ENCODE measurements at places on chromosomes 3 and 15. TPM values are rescaled to one million over a fixed set of nuclear protein-coding genes. Genes with fewer than 3 reads are reported as not detected.

DNA sequence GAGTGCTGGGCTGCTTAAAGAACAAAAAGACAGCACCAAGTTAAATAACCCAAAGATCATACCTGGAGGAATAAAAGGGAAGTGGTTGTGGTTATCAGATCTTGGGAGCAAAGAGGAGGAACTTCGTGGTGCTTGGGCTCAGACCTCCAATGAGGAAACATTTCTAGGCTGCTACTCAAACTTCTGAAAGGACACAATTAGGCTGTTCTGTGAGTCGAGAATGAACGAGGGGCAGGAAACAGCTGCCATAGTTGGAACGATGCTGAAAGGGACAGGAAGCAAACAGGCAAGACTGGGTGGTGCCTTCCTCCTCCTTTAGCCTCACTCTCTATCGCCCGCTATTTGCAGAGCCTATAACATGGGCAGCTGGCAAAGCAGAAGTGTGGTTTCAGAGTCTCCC is 276.3 kb upstream of the ARRDC4 start:
- H3K4me1 ChIP-seq: no peaks in the 10 kb centered on the region
- no peaks in the 10 kb centered on the region for H3K36me3 ChIP-seq
- DNase-seq: no peak

GRCh38 chr15:58952751-58953150 is 19.3 kb upstream of the SLTM start:
- peaks cover 3% of the 10 kb centered on the region for H3K4me1 ChIP-seq
- no peaks in the 10 kb centered on the region for H3K36me3 ChIP-seq
- peak; percentile 52 for DNase-seq
- no peak overlapping the region for H3K4me3 ChIP-seq
- no peaks in the 10 kb centered on the region for H3K27me3 ChIP-seq
- no peak overlapping the region for H3K27ac ChIP-seq

Gene CKMT1B
- total RNA-seq: not detected

- H3K4me1 ChIP-seq: peaks cover 22% of the 10 kb centered on the region
- H3K36me3 ChIP-seq: no peaks in the 10 kb centered on the region
- H3K27me3 ChIP-seq: no peaks in the 10 kb centered on the region
- H3K4me3 ChIP-seq: peak within 1 kb of the TSS; percentile 57
Observed at GRCh38 chr3:187291512-187292132, at the start of gene MASP1. TSS of gene MASP1 (minus strand) at chr3:187291737. CDS start at chr3:187291632, 105 bp downstream.

DNA sequence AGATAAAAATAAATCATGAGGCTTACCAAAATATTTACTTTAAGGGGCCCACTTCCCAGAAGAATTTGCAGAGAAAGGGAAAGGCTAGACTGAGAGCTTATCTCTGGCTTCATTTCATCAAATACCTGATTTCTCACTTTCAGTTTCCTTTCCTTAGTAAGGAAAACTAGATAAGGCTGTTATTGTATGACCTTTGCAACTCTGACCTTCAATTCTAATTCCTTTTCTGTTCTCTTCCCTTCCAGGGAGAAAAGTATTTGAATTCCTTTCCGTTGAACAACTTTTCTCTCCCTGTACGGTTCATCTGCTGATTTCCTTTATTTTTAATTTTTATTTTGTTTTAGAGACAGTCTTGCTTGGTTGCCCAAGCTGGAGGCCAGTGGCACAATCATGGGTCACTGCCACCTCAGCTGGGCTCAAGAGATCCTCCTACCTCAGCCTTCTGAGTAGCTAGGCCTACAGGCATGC is 7.1 kb upstream of the PXK start:
- H3K4me3 ChIP-seq: no peak overlapping the region
- no peaks in the 10 kb centered on the region for H3K27me3 ChIP-seq
- DNase-seq: peak; percentile 50
- peak overlapping the region; percentile 93 for H3K27ac ChIP-seq
- H3K36me3 ChIP-seq: 0 out of 2 replicates have a peak, but pooled peaks cover 3% of the 10 kb centered on the region

Gene PLA1A
- not detected for total RNA-seq

DNA sequence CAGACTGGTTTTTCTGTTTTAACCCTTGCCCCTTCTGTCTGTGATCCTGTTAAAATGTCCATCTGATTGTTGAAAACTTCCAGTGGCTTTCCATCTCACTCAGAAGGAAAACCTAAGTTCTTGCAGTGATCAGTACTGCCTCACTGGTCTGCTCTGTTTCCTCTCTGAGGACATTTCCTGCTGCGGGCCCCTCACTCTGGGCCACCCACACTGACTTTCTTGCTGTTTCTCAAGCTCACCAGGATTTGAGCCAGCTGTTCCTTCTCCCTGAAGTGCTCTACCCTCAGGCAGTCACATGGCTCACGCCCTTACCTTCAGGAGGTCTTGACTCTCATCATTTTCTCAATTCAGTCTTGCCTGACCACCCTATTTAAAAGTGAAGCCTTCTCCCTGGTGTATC is 1.8 kb downstream of the GRK7 start:
- no peak overlapping the region for H3K4me3 ChIP-seq
- H3K4me1 ChIP-seq: peaks cover 2% of the 10 kb centered on the region
- DNase-seq: peak; percentile 7
- H3K36me3 ChIP-seq: no peaks in the 10 kb centered on the region

Gene CSPG5
- under 0.01 TPM for total RNA-seq

- H3K4me3 ChIP-seq: peak within 1 kb of the TSS; percentile 25
- H3K36me3 ChIP-seq: peaks cover 46% of the 10 kb centered on the region
- H3K27ac ChIP-seq: no peak within 1 kb of the TSS
- H3K4me1 ChIP-seq: no peaks in the 10 kb centered on the region
- no peak for DNase-seq
Observed at GRCh38 chr15:72197460-72198355, at the start of gene GRAMD2A. TSS of gene GRAMD2A (minus strand) at chr15:72197787.

Gene PTX3
- 96.7 TPM for total RNA-seq

DNA sequence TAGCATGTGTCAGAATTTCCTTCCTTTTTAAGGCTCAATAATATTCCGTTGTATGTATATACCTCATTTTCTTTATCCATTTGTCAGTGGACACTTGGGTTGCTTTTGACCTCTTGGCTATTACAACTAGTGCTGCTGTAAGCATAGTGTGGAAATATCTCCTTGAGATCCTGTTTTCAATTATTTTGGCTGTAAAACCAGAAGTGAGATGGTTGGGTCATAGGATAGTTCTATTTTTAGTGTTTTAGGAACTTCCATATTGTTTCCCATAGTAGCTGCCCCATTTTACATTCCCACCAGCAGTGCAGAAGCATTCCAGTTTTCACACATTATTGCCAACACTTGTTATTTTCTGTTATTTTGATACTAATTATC is 70.4 kb upstream of the C15orf39 start:
- no peak for DNase-seq
- no peak overlapping the region for H3K4me3 ChIP-seq
- peaks cover 19% of the 10 kb centered on the region for H3K27me3 ChIP-seq
- no peaks in the 10 kb centered on the region for H3K36me3 ChIP-seq

DNA sequence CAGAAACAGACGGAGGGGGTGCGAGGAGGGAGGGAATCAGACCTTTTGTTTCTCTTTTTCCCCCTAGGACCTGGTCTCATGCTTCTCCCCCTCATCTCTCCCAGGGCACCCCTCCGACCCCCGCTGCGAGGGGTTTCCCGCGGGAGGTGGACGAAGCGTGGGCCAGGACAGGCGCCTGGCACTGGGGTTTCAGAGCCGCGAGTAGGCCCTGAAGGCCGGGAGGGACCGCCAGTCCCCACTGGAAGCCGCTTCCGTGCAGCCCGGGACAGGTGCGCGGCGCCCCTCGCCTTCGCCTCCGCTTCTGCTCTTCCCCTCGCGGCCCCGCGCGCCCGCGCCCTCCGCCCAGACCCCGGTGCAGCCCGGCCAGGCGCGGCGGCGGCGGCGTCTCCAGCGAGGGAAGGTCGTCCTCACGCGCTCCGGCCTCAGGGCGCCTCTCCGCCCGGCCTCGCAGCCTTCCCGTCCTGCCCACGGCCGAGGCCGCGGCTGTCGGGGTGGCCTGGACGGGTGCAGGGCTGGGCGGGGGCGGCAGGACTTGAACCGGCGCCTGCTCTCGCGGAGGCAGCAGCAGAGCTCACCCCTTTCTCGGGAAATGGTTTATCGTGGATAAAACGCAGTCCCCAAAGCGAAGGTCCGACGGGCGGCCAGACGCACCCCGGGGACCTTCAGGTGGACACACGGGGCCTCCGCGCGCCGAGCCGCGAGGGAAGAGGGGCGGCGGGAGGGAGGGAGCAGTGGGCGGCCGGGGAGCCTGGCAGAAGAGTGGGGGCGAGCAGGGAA is 31.5 kb upstream of the ADAMTS17 start:
- no peak overlapping the region for H3K4me3 ChIP-seq
- no peaks in the 10 kb centered on the region for H3K4me1 ChIP-seq
- H3K36me3 ChIP-seq: no peaks in the 10 kb centered on the region
- no peak for DNase-seq

- no peak for DNase-seq
- H3K27me3 ChIP-seq: no peaks in the 10 kb centered on the region
- H3K27ac ChIP-seq: no peak overlapping the region
- no peaks in the 10 kb centered on the region for H3K4me1 ChIP-seq
Observed at GRCh38 chr3:13857702-13858380, 22.0 kb downstream of the WNT7A start.

- peak overlapping the region; percentile 69 for H3K27ac ChIP-seq
- no peaks in the 10 kb centered on the region for H3K36me3 ChIP-seq
- DNase-seq: peak; percentile 99
- peaks cover 4% of the 10 kb centered on the region for H3K4me1 ChIP-seq
Observed at GRCh38 chr15:85047271-85047948, 65.8 kb downstream of the PDE8A start.

GRCh38 chr3:152173627-152174026 is 95.1 kb upstream of the MBNL1 start:
- no peaks in the 10 kb centered on the region for H3K36me3 ChIP-seq
- H3K4me3 ChIP-seq: no peak overlapping the region
- H3K4me1 ChIP-seq: peaks cover 13% of the 10 kb centered on the region
- DNase-seq: no peak
- no peak overlapping the region for H3K27ac ChIP-seq

Gene CPLX3
- not detected for total RNA-seq

- H3K27me3 ChIP-seq: peaks cover 2% of the 10 kb centered on the region
- no peaks in the 10 kb centered on the region for H3K36me3 ChIP-seq
- no peaks in the 10 kb centered on the region for H3K4me1 ChIP-seq
- no peak overlapping the region for H3K27ac ChIP-seq
Observed at GRCh38 chr3:70049761-70050160, 50.2 kb downstream of the SAMMSON start.

DNA sequence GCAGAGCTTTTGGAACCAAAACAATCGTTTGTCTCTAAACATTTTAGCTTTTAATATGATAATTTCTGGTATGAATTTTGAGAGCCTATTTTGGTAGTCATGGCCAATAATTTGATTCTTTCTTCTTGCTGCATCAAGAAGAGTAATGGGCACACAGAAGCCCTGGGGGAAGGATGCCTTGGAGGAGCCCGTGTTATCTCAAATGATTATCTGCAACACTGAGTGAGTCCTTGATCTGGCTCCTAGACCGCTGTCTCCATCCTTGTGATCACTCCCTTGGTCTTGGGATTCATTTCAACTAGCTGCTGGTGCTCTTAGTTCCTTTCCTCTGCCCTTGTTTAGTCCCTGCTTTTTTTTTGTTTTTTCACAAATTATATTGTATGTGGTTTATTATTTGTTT is 77.9 kb upstream of the CCNL1 start:
- peaks cover 2% of the 10 kb centered on the region for H3K4me1 ChIP-seq
- H3K27me3 ChIP-seq: no peaks in the 10 kb centered on the region
- no peak overlapping the region for H3K27ac ChIP-seq
- DNase-seq: no peak
- H3K36me3 ChIP-seq: no peaks in the 10 kb centered on the region
- no peak overlapping the region for H3K4me3 ChIP-seq

GRCh38 chr3:157087373-157087772 is 72.6 kb downstream of the CCNL1 start:
- peaks cover 27% of the 10 kb centered on the region for H3K4me1 ChIP-seq
- no peaks in the 10 kb centered on the region for H3K36me3 ChIP-seq
- H3K4me3 ChIP-seq: no peak overlapping the region
- H3K27ac ChIP-seq: peak overlapping the region; percentile 94

DNA sequence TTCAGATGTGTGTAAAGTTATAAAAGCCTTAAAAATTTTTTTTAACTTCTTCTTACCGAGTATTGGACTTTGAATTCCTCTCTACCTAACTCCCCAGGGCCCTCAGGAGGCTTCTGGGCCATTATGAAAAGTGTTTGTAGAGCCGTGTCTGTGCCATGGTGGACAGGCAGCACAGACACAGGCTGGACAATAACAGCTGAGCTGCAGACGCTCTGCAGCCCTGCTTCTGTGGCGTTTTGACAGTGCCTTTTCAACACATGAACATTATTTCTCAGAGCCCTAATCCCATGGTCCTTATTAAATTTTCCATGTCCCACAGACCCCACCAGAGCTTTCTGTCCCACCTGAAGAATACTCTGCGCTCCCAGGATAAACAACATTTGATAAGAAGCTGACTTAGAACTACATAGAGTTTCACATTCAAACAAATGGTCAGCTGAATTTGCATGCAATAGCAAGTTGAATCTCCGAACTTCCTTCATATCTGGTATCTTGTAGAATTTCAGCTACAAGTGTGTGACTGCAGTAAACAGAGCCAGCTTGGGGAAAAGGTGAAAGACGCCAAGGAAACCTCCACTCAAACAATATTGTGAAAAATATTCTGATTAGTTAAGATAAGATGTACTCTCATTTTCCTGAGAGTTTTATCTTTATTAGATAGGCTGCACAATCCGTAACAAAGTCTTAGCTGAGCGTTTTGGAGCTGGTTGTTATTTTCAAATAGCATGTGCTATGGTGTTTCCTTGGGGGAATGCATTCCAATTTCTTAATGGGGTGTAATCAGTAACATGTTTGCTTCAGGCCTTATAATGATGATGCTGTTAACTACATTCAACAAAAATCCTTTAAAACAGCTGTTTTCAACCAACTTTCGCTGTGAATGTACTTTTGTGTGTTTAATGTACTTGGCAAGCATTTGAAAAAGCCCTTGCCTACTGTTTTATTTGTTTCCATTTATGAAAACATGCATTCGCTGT is 378.2 kb downstream of the MECOM start:
- H3K4me1 ChIP-seq: no peaks in the 10 kb centered on the region
- H3K27me3 ChIP-seq: no peaks in the 10 kb centered on the region
- H3K36me3 ChIP-seq: no peaks in the 10 kb centered on the region
- no peak for DNase-seq
- H3K4me3 ChIP-seq: no peak overlapping the region

Gene NAALADL2
- total RNA-seq: 19.2 TPM

Gene ITIH1
- total RNA-seq: not detected

Gene THAP10
- 3.6 TPM for total RNA-seq

Gene SNTN
- total RNA-seq: not detected

Gene SETD2
- 30.3 TPM for total RNA-seq

DNA sequence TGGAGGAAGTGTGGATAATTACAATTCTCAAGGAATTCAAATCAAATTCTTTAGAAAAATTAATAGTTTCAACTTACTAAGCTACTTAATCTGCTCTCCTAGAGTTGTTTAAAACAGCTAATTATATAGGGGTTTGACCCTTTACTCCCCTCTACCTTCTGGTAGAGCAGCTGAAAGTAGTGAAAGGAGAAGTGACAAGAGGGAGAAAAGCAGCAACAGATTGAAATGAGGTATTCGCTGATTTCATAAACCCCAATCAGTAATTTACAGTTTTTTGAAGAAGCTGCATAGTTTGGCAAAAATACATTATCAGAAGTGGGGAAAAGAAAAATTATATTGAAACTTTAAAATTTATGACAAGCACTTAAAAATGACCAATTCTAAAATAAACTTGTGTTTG is 52.8 kb downstream of the ZMAT3 start:
- H3K27me3 ChIP-seq: no peaks in the 10 kb centered on the region
- DNase-seq: no peak
- H3K36me3 ChIP-seq: peaks cover 6% of the 10 kb centered on the region
- no peak overlapping the region for H3K27ac ChIP-seq

Gene FMN1
- total RNA-seq: 29.4 TPM

Measured in IMR-90 (cell line).